ENCODE measurements at places on chromosomes 3 and 15.
A peak's percentile ranks its signal among the peaks of the same experiment; 100 is the strongest.

- no peak for DNase-seq
Measured at GRCh38 chr3:136730595-136731273, 21.4 kb downstream of the STAG1 start.

DNA sequence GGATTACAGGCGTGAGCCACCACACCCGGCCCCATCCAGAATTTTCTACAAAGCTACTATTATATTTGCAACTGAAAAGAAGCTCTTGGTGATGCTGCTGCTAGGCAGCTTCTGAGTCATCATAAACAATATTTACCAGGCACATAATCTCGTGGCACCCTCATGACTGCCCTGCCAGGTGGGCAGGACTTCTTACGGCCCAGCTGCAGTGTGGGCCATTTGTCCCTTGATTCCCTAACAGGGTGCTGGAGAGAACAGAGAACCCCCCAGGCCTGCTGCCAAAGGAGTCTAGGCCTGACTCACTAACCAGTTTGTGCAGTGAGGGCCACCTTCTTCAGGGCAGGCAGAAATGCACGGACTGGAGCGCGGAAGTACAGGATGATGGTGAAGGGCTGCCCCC is 4.9 kb downstream of the EPB42 start:
- DNase-seq, result no peak

DNA sequence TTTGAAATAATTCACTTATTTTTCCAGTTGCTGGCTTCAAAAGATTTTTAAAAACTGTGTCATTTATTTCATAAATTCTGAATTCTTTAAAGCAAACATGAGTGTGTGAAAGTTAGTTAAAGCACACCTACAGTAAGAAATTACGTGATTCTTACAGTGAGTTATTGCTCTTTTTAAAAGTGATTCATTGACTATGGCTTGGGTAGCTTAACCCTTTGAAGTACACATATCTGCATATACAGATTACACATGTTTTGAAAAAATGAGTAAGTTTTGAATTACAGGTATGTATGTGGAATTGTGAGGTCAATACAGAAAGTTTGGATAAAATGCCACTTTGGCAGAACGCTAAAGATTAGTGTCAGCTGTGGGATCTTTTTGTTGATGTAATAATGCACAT is 64.5 kb upstream of the MBNL1 start:
- DNase-seq, result no peak

GRCh38 chr3:33658991-33659848 is 58.8 kb downstream of the CLASP2 start:
- DNase-seq, result peak; percentile 14

DNA sequence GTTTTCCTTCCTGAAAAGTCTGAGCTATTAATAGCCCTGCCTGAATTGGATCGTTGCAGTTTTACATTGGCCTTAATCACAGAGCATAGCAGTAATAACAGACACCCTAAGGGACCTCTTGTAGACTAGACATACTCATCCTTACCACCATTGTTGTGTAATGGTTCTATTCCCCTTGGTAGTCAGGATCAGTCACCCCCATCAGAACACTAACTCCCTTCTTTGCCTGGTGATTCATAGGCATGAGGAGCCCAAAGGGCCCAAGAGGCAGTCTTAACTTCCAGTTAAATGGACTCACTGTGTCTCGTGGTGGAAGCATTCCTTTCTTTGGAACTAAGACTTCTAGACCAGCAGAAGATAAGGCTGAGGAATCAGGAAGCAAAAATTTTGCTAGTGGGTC is 20.2 kb downstream of the CGGBP1 start:
- DNase-seq, result no peak

DNA sequence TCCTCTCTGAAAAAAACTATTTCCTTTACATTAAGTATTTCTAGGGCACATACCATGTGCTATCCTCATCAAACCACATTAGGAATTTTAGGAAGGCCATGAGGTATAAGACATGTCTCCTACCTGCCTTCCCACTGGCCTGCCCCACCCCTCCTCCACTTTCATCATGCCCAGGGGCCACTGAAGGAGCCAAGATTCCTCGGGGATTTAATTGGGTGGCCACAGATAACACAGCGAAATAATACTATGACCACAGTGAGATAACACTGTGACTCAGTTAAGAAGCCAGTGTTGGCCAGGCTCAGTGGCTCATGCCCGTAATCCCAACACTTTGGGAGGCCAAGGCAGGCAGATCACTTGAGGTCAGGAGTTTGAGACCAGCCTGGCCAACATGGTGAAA is 9.8 kb upstream of the BMF start:
- no peak for DNase-seq

DNA sequence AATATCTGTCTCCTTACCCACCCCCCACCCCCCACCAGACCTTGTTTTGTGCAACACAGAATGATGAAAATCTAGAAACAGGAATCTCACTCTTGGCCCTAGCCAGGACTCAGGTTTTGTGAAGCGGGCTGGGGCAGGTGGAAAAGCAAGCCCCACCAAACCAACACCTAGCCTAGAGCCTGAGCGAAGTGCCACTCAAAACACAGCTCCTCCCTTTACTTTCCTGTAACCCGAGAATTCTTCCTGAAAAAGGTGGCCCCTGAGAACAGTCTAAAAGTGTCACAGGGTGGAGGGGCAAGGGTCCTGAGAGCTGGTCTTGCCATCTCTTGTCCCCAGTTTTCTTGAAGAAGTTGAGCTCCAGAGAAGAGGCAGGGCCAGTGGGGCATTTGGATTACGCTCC is 17.4 kb upstream of the RPUSD3 start:
- DNase-seq, result no peak
